ENCODE measurements at places on chromosomes 2 and 18.
A peak's percentile ranks its signal among the peaks of the same experiment; 100 is the strongest.

GRCh38 chr18:39796393-39796792, 2158.6 kb upstream of the PIK3C3 start:
- peak; percentile 40 for DNase-seq

GRCh38 chr2:105738658-105739241, 6.0 kb upstream of the NCK2 start:
- no peak for DNase-seq

DNA sequence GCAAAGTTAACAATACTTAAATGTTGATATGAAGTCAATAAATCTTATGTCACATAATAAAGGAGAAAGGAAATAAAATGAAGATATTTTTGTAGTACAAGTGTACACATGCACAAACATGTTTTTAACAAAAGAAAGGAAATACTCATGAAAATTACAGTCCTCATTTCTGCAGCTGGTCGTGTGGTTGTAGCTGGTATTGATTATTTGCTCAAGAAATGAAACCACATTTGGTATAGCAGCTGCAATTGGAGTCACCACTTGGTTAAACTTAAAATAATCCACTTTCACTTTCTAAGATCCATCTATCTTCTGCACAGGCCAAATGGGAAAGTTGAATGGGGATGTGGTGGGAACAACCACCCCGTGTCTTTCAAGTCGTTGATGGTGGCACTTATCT, 580.5 kb upstream of the NRXN1 start:
- DNase-seq: no peak

DNA sequence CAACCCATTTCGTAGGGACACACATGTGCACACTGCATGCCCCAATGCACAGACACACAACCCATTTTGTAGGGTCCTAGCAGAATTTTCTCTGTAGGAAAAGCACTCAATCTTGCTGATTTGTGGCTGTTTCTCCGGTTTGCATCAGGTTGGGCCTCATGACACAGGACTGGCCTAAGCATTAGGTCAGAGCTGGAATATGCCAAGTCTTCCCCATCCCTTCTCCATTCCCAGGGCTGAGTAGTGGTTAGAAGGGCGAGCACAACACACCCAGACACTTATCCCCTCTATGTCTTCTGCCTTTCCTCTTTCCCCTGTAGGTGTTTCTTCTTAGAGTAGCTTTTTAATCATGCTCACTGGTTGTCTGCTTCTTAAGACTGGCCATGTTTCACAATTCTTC, 295.9 kb downstream of the SOX11 start:
- DNase-seq: no peak

DNA sequence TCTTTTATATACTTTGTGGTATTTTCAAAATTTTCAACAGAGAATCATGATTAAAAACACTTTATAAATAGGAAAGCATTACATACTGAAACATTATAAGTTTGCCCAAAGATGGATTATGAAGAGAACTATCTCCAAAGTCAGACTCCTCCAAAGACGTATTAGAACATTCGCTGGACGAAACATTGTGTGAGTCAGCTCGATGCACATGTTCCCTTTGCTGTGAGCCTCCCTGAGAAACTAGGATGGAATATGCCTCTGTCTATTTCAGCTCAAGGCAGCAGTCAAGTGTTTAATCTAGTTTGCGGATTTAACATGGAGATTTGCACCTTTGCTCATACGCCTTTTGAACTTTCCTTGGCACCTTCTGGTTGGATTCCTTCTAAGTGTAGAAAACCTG, 92.2 kb upstream of the NCKAP5 start:
- DNase-seq: no peak
